ENCODE measurements at places on chromosomes 5 and 9.
A peak's percentile ranks its signal among the peaks of the same experiment; 100 is the strongest.

GRCh38 chr9:4973246-4973645 is 11.8 kb upstream of the JAK2 start:
- DNase-seq = no peak

DNA sequence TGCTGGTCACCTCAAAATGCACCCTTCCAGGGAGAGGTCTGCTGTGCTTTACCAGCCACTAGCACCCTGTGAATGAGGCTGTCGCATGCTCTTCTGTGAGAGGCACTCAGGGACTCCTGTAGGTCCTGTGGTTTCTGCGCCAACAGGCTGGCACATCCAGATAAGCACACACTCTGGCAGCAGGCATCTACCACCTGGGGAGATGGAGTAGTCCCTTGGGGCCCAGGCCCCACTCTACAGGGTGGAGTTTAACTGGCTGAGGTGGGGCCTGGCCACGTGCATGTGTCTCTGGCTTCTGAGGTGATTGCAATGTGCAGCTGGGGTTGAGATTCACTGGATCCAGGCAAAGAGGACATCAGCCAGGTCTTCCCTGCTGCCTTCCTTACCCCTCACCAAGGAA is 32.3 kb downstream of the TMEM174 start:
- peak; percentile 33 for DNase-seq

GRCh38 chr5:75886706-75887105 is 169.5 kb upstream of the POC5 start:
- no peak for DNase-seq

GRCh38 chr5:181042036-181042713 is 2.1 kb downstream of the BTNL9 start:
- no peak for DNase-seq

- no peak for DNase-seq
These were observed 40.0 kb upstream of the IPPK start for GRCh38 chr9:92709954-92710353.

- DNase-seq = peak; percentile 64
These were observed 1.8 kb downstream of the AQP3 start for GRCh38 chr9:33445389-33446239.

DNA sequence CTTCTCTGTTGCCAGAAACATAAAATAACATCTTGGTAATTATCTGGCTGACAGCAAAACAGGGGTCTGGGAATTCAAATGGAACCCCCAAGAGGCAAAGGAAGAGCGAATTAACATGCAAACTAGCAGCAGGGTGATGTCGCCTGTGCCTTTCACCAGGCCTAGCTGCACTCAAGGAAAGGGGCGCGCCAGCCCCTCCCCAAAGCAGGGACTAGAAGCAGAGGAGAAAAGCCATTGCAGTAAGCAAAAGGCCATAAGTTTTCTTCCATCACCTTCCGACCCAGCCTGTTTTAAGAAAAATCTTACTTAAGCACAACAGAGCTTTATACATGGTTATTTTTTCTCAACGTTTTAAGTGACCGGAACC is 539 bp downstream of the POC5 start:
- DNase-seq = no peak

DNA sequence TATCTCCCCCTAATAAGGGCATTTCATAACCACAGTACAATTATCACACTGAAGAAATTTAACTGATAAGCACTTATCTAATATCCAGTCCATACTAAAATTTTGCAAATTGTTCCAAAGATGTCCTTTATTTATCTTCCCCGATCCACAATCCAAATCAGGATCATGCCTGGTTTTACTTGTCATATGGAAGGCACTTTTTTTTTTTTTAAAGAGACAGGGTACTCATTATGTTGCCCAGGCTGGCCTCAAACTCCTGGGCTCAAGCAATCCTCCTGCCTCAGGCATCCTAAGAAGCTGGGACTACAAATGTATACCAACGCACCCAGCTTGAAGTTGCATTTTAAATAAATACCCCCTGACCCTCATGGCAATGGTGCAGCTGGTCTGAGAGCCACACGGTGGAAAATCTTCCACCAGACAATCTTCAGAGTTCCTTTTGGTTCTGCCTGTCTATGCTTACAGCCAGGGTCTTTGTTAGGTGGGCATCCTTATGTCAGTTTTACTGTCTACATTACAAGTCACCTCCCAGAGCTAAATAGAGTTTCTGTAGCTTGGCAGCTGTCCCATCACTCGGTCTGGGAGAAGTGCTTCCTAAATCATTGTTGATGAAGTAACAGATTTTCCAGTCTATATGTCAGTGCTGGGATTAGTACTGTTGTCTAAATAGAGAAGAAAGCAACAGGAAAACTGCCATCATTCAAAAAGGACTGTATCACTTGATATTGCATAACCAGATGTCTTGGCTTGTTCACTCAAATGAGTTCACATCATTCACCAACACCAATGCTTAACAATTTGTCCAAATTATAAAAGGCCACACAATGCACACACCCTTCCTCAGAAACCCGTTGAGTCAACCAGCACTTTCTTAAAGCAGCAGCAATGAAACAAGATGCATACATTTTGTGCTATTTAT is 26.4 kb downstream of the PTPN3 start:
- DNase-seq = no peak

GRCh38 chr9:16180546-16180945 is 627.7 kb downstream of the CCDC171 start:
- no peak for DNase-seq

Data from hematopoietic multipotent progenitor cell treated with erythropoietin and hydrocortisone succinate and interleukin-3 and kit ligand, for 15 days (in vitro differentiated cells).